ENCODE measurements at places on chromosomes 3 and 15.
A peak's percentile ranks its signal among the peaks of the same experiment; 100 is the strongest.

DNA sequence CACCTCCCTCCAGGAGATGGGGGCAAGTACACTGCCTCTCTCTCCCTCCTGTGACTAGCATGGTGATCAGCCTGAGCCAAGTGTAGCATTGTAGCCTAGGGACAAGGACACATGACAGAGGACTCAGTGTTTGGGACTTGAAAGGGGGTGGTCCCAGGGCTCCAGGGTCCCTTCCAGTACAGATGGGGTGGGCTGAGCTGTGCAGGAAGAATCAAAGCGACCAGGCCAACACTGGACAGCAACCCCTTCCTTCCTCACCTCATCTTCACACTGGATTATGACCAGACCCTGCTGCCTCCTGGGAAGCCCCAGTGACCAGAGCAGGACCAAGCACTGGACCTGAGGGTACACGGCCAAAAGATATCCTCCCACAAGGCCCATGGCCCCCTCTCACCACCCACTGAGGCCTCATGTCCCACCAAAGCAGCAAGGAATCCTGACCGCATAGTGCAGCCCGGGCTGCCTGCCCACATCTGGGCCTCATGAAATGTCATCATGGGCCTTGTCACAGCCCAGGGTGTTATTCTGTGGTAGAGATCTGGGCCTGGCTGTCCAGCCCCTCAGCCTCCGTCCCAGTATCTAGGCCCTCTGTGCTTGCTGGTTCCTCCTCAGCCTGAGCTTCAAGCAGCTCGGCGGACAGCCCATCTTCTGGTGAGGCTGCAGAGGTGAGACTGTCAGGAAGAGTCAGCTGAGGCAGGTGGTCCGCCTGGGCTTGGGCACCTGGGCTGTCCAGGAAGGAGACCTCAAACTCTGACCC lies 9.5 kb downstream of the GORASP1 start:
- peak; percentile 20 for DNase-seq

DNA sequence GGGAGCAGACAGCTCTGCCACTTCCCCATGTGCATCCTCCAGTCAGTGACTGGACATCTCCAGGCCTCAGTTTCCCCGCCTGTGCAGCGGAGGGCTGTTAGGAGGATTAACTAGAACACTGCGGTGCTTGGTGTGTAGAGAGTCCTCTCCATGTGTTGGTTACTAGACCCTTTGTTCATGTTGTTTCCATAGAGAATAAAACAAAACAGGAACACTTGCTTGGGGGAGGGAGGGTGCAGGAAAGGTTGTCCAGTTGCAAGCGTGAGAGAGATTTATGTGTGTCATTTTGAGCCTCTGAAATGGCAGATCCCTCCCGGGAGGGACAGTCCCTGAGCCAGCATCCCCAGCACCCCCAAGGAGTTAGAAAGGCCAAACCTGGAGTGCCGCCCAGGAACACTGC lies 184.0 kb upstream of the LYSMD4 start:
- DNase-seq: no peak

GRCh38 chr15:39172380-39173281 lies 408.2 kb upstream of the THBS1 start:
- peak; percentile 52 for DNase-seq

- DNase-seq: no peak
Observed at GRCh38 chr3:11626084-11626463, 17.6 kb downstream of the VGLL4 start.

DNA sequence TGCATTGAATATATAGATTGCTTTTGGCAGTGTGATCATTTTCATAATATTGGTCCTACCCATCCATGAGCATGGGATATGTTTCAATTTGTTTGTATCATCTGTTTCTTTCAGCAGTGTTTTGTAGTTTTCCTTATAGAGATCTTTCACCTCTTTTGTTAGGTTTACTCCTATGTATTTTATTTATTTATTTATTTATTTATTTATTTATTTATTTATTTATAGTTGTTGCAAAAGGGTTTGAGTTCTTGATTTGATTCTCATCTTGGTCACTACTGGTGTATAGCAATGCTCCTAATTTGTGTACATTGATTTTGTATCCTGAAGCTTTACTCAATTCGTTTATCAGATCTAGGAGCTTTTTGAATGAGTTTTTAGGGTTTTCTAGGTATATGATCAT lies 478.2 kb downstream of the UNC13C start:
- no peak for DNase-seq

DNA sequence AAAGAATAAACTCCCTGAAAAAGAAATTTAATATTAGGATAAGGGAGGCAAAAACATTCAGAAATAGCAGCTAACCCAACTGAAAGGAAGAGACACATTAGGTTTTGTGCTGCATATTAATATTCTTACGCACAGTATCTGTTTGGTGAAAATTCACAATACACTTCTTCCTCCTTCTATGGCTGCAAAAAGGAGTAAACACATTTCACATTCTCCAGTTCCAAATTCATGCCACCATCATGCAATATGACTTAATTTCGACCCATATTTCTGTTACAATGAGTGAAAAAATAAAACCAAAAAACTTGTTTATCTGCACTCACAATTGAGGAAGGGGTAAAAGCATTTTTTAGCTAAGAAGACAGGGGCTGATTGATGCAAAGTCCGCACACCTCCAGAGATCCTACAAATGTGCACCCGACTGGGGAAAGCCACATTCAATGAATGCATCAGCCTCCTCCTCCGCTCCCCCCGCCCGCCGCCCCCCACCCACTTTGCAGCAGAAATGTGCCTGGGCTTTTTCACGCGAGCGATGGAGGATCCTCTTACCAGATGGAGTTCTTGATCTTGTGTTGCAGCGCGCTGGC lies 1.0 kb downstream of the RFX7 start:
- DNase-seq: no peak

GRCh38 chr15:66654739-66655375 lies 47.2 kb upstream of the SMAD6 start:
- no peak for DNase-seq

DNA sequence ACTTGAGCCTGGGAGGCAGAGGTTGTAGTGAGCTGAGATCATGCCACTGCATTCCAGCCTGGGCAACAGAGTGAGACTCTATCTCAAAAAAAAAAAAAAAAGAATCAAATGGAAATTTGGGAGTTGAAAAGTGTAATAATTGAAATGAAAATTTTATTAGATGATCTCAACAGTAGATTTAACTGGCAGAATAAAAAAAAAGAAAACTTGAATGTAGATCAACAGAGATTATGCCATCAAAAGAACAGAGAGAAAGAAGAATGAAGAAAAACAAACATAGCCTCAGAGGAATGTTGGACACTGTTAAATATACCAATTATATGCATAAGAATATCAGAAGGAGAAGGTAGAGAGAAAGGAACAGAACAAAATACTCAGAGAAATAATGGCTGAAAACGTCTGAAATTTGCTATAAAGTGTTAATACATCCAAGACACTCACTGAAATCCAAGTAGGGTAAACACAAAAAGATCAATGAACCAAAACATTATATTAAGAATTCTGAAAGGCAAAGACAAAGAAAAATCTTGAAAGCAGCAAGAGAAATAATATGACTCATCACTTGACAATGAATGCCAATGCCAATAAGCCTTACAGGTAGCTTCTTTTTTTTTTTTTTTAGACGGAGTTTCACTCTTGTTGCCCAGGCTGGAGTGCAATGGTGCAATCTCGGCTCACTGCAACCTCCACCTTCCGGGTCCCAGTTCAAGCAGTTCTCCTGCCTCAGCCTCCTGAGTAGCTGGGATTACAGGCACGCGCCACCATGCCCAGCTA lies 14.6 kb upstream of the ELP6 start:
- DNase-seq: no peak

DNA sequence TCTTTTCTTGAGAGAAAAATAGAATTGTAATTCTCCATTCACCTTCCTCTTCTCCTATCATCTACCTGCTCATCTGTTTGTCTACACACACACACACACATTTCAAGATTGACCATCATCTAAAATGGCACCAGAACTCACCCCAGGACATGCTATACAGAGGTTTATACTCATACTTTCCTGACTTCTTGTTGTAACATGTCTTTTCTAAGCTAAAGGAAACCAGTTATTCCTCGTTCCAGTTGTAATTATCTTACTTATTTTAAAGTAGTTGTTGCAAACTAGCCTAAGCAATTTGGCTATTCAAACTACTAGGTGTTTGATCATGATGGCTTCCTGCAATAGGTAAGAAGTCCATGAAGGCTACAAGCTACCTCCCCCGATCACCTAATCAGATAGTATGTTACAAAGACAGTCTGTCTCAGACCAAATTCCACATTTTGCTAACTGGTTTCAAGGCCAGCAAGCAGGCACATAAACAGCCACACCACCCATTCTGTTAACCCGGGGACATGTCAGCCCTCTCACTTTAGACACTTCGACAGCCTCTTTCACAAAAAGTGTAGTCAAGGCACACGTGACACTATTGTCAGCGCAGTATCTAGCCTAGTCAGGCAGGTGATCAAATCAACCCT lies 189.7 kb downstream of the SHQ1 start:
- DNase-seq: no peak

DNA sequence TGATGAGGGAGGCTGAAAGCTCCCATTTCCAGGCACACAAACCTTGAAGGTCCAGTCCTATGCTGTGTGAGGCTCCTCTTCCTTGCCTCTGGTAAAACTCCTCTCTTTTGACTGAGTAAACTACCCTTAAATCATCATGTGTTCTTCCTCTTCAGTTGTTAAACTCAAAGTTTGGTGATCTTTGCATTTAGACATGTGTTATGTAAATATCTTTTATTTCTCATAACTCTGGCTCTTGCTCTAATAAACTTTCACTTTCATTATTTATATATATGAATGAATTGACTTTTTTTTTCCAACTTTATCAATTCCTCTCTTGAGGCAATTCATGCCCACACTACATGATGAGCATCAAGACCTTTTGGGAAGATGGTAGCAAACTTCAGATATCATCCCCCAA lies 26.6 kb downstream of the SUCNR1 start:
- DNase-seq: no peak

- DNase-seq: peak; percentile 59
Observed at GRCh38 chr3:145739926-145740325, 421.1 kb downstream of the PLOD2 start.

- no peak for DNase-seq
Observed at GRCh38 chr15:70466305-70466704, 297.1 kb downstream of the UACA start.

GRCh38 chr3:140595295-140595694 lies 82.6 kb upstream of the TRIM42 start:
- peak; percentile 40 for DNase-seq

GRCh38 chr3:48425281-48425812 lies 4.5 kb downstream of the PLXNB1 start:
- DNase-seq: no peak

GRCh38 chr3:127445581-127446343 lies 144.8 kb downstream of the TPRA1 start:
- no peak for DNase-seq

DNA sequence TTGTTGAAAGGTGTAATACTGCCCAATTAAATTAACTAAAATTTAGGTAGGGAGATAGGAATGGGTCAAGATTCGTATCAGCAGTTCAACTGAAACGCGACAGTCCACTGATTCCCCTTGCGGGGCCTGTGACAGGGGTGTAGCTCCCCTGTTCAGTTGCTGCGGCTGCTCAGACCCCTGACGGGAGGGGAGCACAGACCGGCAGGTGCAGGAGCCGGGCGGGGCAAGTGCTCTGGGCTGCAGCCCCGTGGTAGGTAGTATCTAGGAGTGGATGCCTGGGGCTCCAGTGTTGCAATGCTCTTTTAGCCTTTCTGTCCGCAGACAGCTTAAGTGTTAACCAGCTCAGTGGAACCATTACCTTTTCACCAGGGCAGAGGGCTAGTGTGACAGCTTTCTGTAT lies 164.9 kb downstream of the ROBO2 start:
- no peak for DNase-seq

GRCh38 chr3:127825756-127826155 lies 3.4 kb upstream of the MGLL start:
- DNase-seq: no peak

GRCh38 chr15:73019601-73020146 lies 32.6 kb upstream of the NEO1 start:
- no peak for DNase-seq

- no peak for DNase-seq
Observed at GRCh38 chr3:179837374-179837773, 184.5 kb downstream of the USP13 start.

DNA sequence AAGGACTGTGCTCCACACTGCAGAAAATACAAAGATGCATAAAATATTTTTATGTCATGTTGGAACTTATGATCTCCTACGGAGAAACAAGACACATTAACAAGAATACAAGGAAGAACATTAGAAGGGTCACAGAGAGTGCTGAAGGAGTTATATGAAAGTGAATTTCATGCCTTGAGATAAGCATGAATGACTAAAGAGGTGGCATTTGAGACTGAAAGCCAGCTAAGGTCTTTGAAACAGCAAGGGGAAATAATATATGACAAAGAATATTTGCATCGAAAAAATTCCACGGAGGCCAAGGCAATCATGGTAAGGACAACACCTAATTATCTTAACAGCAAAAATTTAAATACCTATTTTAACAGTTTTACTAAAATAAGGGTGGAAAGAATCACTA lies 12.5 kb downstream of the GSK3B start:
- no peak for DNase-seq

DNA sequence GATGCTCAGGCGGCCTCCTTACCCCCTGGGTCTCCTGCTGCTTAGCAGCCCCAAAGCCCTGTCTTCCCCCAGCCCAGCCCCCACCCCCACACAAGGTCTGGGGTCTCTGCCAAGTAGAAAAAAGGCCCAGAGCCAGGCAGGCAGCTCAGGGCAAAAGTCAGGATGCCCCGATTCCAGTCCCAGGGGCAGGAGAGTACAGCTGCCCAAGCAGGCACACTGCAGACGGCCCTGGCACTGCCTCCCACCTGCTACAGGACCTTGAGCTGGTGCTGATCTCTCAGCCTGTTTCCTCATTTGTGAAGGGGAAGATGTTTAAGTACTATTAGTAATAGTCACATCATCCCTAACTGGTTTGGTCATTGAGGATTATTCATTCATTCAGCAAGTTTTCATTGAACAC lies 12.6 kb downstream of the TMEM43 start:
- no peak for DNase-seq

- DNase-seq: no peak
Observed at GRCh38 chr3:30664884-30665283, 58.5 kb downstream of the TGFBR2 start.

DNA sequence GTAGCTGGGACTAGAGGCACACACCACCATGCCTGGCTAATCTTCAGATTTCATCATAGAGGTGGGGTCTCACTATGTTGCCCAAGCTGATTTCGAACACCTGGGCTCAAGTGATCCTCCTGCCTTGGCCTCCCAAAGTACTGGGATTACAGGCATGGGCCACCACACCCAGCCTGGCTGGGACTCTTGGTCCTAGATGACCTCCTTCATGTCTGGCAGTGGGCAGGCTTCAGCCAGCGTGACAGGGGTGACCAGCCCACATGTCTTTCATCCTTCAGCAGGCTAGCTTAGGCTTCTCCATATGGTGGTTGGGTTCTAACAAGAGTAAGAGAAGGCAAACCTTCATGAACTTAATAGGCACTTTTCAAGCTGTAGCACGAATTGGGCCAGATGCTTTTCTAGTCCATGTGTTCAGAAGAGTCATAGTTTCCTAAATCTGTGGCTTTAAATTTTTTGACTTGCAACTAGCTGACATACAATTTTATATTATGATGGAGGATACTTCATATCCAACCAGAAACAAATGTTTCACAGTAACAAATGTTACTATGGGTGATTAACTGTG lies 7.6 kb downstream of the GPD1L start:
- DNase-seq: no peak

- DNase-seq: no peak
Observed at GRCh38 chr3:13134879-13135206, 61.6 kb upstream of the IQSEC1 start.
